ENCODE measurements at places on chromosomes 6 and 20. TPM values are rescaled to one million over a fixed set of nuclear protein-coding genes. Genes with fewer than 3 reads are reported as not detected.
A peak's percentile ranks its signal among the peaks of the same experiment; 100 is the strongest.

DSN1 gene
- 18.9 TPM for total RNA-seq

DNA sequence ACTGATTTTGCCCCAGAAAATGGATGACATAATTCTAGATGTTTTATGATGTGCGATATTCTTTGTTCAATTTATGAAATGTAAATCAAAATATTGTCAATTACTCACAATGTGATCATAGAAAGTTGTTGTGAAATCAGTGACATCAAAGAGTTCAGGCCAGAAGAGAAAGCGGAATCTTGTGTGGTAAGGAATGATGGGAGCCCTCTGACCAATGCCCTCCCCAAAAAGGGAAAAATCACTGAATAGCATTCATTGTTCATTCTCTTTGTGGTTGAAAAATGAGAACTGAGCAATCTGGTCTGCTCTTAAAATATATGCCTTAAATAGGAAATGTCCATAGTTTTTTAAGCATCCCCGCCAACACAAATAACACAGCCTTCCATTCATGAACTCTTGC is 247.1 kb upstream of the GRIK2 start:
- no peak for DNase-seq
- H3K27ac ChIP-seq = no peak overlapping the region
- no peaks in the 10 kb centered on the region for H3K27me3 ChIP-seq

CSTF1 gene
- 86.2 TPM for total RNA-seq

- no peak for DNase-seq
- H3K36me3 ChIP-seq = peaks cover 24% of the 10 kb centered on the region
- H3K4me1 ChIP-seq = peaks cover 75% of the 10 kb centered on the region
- peak overlapping the region; percentile 91 for H3K27ac ChIP-seq
- H3K4me3 ChIP-seq = peak overlapping the region; percentile 0
These were observed 9.8 kb downstream of the SDC4 start for GRCh38 chr20:45338121-45339030.

- H3K27me3 ChIP-seq = no peaks in the 10 kb centered on the region
- H3K4me3 ChIP-seq = no peak overlapping the region
- no peaks in the 10 kb centered on the region for H3K4me1 ChIP-seq
- no peak overlapping the region for H3K27ac ChIP-seq
- DNase-seq = no peak
- H3K36me3 ChIP-seq = no peaks in the 10 kb centered on the region
These were observed 869.8 kb upstream of the EPHA7 start for GRCh38 chr6:94289131-94289530.

- DNase-seq = no peak
- H3K4me1 ChIP-seq = no peaks in the 10 kb centered on the region
- H3K4me3 ChIP-seq = no peak overlapping the region
- H3K27me3 ChIP-seq = no peaks in the 10 kb centered on the region
These were observed 98.5 kb downstream of the INSM1 start for GRCh38 chr20:20466341-20466879.

DNA sequence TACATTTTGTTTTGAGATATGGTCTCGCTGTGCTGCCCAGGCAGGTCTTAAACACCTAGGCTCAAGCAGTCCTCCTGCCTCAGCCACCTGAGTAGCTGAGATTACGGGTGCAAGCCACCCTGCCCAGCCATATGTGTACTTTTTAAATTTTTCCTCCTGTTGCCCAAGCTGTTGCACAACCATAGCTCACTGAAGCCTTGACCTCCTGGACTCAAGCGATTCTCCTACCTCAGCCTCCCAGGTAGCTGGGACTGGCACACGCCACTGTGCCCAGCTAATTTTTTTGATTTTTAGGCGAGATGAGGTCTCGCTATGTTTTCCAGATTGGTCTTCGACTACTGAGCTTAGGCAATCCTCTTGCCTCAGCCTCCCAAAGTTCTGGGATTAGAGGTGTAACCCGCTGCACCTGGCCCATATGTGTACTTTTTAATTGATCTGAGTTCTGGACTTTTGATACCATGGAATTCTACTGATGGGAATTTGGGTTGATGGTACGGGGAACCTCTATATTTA is 44.9 kb downstream of the ITCH start:
- DNase-seq = no peak
- no peak overlapping the region for H3K27ac ChIP-seq
- H3K4me1 ChIP-seq = peaks cover 13% of the 10 kb centered on the region
- no peak overlapping the region for H3K4me3 ChIP-seq

GRCh38 chr20:50450881-50451752 is 59.1 kb upstream of the PTPN1 start:
- peak; percentile 56 for DNase-seq
- no peaks in the 10 kb centered on the region for H3K36me3 ChIP-seq
- peaks cover 32% of the 10 kb centered on the region for H3K4me1 ChIP-seq
- H3K27ac ChIP-seq = peak overlapping the region; percentile 51

GRM4 gene
- total RNA-seq = not detected

DNA sequence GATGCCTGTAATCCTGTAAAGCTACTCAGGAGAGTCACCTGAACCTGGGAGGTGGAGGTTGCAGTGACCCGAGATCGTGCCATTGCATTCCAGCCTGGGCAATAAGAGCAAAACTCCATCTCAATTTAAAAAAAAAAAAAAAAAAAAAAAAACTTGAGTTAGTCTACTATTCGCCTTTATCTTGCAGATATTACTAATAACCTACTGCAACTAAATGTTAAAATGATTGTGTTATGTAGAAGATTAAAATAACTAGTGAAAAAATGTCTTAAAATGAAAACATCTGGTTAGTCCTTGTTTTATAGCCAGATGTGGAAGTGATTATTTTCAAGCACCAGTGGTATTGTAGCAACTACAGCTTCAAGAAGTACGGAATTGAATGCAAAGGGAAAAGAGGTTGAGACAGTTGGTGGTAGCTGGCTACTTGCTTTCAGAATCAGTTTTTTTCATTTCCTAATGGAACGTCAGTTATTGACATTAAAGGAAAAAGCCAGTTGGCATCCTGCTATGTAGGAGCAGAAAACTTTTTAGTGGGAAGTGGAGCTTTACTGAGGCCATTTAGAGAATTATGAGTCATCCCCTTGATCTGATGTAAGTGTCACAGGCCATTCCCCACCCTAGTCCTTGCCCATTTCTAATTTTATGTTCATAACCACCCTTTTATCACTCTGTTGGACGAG is 43.8 kb upstream of the DYNLRB1 start:
- H3K27me3 ChIP-seq = no peaks in the 10 kb centered on the region
- DNase-seq = no peak
- peaks cover 4% of the 10 kb centered on the region for H3K4me1 ChIP-seq
- peaks cover 62% of the 10 kb centered on the region for H3K36me3 ChIP-seq
- H3K27ac ChIP-seq = no peak overlapping the region

DNA sequence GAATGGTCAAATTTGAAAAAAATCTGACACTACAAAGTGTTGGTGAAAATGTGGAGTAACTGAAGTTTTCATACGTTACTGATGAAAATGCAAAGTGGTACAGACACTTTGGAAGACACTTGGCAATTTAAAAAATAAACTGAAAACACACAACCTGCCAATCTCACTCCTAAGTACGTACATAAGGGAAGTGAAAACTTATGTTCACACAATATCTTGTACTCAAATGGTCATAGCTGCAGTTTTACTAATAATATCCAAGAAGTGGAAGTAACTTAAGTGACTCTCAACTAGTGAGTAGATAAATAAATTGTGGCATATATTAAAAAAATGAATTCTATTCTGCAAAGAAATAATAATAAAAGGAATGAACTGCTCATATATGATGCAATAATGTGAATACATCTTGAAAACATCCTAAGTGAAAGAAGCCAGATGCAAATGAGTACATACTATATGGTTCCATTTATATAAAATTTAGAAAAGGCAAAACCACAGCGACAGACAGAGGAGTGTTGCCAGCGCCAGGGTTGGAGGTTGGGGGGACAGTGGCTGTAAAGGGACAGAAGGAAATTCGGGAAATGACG is 198.2 kb downstream of the ERMARD start:
- H3K4me3 ChIP-seq = no peak overlapping the region
- no peak overlapping the region for H3K27ac ChIP-seq
- DNase-seq = no peak
